Fibroblast of lung (primary cell): ENCODE measurements at places on chromosomes 16 and 17.

- DNase-seq: no peak
Observed at GRCh38 chr16:10665166-10665565, 29.6 kb downstream of the TEKT5 start.

DNA sequence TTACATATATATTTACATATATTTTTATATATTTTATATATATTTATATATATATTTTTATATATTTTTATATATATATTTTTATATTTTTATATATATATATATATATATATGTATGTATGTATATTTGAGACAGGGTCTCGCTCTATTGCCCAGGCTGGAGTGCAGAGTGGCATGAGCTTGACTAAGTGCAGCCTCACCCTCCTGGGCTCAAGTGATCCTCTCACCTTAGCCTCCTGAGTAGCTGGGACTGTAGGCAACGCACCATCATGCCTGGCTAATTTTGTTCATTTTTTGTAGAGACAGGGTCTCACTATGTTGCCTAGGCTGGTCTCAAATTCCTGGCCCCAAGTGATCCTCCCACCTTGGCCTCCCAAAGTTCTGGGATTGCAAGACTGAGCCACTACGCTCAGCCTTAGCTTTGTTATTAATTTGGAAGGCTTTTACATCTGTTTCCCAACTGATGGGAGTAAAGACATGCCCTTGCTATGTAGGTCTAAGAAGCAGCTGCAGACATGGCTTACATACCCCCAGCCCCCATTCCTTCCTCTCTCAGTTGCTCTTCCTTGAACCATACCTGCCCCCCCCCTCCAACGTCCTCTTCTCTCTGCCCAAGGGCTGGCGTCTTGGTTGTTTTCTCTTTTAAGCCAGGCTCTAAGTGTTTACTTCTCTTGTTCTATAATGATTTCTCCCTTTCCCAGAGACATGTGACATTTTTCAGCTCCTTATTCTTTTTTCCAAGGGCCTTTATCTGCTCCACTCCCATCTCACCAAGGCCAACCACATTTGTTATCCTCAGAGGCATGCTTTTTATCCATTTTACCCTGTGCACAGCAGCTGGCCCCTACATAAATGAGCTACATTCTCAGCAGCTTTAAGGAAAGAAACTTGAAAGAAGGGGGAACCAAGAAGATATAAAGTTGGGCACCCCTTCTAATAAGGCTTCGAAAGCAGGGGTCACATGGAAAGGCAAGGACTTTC lies 64.2 kb upstream of the ATF7IP2 start:
- DNase-seq: no peak

GRCh38 chr17:62892061-62892675 lies 73.9 kb upstream of the TANC2 start:
- DNase-seq: peak; percentile 38

DNA sequence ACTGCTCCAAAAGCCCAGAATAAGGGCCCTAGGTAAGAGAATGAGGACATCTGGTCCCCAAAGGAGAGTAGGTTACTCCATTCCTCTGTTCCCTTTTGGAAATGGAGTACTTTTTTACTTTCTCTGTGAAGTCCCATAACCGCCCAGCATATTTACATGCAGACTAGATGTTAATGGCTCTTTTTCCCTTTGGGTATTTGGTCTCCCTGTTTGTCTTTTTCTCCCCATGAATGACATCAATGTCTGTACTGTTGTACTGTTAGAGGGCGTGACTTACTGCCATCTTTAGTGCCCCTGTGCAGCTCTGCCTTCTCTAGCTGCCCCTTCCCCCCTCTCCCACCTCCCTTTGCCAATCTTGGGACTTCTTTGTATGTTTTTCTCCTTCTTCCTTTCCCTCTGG lies 19.0 kb downstream of the GPR179 start:
- DNase-seq: no peak

- DNase-seq: peak; percentile 73
Observed at GRCh38 chr16:57265850-57266530, 18.5 kb downstream of the PLLP start.

GRCh38 chr16:72129976-72130656 lies 36.5 kb downstream of the DHX38 start:
- no peak for DNase-seq

- no peak for DNase-seq
Observed at GRCh38 chr16:57264381-57264780, 19.3 kb downstream of the ARL2BP start.

DNA sequence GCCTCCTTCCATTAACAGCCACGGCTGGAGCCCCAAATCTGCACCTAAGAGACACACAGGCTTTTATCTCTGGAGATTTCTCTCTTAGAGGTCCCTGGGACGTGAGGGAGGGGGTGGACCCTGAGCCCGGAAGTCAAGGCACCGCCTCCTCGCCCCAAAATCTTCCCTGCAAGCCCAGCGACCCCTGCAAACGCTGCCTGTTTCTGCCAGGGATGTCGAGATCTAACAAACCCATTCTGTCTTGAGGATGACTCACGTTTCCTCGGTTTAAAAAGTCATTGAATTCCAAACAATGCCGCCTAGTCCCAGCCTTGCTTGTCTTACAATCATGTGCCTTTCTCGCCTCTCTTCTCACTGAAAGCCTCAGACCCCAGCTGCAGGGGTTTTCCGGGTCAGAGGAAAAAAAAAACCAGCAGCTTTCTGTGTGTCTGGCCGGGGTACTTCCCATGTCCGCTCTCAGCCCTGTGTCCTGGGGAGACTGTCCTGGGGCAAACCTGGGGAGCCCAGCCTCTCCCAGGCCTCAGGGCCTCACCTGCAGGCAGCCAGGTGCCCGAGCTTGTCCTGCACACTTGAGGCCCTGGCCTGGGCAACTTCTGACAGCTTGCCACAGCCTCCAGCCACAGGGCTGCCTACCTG lies 15.4 kb downstream of the ARL2BP start:
- peak; percentile 66 for DNase-seq

GRCh38 chr16:35574454-35575431 lies 2115.3 kb downstream of the TP53TG3F start:
- DNase-seq: no peak

- DNase-seq: no peak
Observed at GRCh38 chr16:12439399-12440227, 364.1 kb downstream of the CPPED1 start.

GRCh38 chr17:80269405-80269807 lies 8.8 kb downstream of the RNF213 start:
- no peak for DNase-seq

GRCh38 chr16:28009586-28010373 lies 53.7 kb downstream of the GSG1L start:
- DNase-seq: no peak

- peak; percentile 22 for DNase-seq
Observed at GRCh38 chr17:51166987-51167931, 1.0 kb downstream of the NME2 start.

GRCh38 chr17:903691-904481 lies 75.7 kb downstream of the NXN start:
- peak; percentile 97 for DNase-seq

- DNase-seq: no peak
Observed at GRCh38 chr17:13228225-13228624, 210.4 kb upstream of the ELAC2 start.

DNA sequence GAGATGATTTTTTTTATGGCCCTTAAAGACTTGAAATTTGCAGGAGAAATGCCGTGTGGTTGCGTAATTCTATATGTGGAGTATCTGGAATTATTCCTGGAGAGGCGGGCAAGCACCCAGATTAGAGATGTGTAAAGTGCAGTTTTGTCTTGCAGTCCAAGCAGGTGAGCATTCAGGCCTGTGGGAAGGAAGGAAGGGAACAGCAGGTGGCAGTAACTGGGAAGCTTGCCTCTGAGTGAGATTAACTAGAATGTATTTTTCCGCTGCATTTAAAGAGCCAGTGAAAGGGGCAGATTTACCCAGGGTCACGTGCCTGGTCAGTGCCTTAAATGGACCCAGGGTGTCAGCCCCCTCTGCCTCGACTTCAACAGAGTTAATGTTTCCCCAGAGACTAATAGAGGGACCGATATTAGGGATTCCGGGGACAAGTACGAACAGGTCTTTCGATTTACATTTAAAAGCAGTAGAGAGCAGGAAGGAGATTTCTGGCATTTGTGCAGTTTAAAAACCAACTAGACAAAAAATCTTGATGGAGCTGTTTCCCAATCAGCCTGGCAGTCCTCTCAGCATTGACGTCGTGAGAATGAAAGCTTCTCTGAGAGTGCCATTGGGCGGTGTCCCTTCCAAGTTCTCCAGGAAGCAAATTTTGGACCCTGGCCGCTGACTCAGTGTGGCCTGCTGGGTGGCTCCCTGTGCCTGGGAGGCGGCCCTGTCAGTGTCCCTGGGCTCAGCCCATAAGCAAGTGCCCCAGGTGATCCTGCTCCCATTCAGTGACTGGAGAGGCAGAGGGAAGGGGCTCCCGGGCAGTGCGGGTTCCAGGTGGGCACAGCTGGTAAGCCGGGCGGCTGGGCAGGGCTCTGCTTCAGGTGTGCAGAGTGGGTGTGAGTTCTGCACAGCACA lies 38.2 kb downstream of the KSR1 start:
- DNase-seq: peak; percentile 57

DNA sequence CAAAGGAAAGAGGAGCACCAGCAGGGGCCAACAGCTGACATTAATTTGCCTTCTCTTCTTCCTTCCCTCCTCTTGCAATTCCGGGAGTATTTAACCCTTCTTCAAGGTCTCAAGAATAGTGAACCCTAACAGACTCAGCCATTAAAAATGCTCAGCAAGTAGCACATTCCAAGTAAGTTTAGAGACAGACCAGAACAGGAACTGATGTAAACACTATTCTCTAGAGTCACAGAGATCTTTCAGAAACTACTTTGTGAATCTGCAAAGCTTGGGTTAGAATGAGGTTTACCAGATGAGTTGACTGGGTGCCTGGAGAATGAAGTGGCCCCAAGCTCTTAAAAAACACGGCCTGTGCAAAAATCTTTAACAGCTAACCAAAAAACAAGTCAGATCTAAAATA lies 50.9 kb downstream of the TEX2 start:
- no peak for DNase-seq

GRCh38 chr16:72302332-72302731 lies 130.4 kb upstream of the PMFBP1 start:
- no peak for DNase-seq

DNA sequence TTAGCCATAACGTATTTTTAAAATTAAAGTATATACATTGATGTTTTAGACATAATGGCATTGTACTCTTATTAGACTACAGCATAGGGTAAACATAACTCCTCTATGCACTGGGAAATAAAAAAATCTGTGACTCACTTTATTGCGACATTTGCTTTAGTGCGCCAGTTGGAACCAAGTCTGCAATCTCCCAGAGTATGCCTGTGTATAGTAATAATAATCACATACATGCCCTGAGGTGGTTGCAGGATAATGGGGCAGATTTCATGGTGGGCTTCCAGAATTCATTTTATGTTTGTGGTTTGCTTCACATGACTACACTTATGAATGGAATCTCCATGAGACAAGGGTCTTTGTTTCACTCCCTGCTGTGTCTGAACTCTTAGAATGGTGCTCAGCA lies 66.9 kb upstream of the N4BP1 start:
- peak; percentile 35 for DNase-seq

GRCh38 chr17:74864866-74865395 lies 5.2 kb upstream of the GRIN2C start:
- peak; percentile 35 for DNase-seq

DNA sequence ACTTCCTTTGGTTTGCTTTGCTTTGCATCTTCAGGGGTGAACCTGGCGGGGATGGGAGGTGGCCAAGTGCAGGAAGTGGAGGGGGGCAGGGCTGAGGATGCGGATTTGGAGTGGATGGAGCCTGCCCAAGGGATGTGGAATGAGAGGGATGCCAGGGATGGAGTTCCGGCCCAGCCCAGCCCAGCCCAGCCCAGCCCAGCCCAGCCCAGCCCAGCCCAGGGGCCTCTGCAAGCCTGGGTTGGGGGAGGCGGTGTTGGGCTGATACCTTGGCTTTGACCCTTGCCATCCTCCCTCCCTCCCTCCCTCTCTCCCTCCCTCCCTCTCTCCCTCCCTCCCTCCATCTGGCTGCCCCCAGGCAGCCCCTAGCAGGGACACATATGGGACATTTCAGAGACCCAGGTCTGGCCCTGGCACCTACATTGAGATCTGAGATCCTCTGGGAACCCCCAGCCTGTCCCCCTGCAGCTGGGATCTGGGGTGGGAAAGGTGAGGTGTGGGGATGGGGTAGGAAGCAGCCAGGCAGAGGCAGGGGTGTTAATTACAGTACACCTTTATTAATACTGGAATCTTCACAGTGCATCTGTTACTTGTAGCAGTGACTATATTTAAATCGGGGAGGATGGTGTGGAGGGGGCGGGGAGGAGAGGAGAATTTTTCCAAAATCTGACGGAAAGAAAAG lies 14.5 kb downstream of the IL34 start:
- no peak for DNase-seq

- no peak for DNase-seq
Observed at GRCh38 chr17:2187758-2188157, 115.8 kb downstream of the SMG6 start.

DNA sequence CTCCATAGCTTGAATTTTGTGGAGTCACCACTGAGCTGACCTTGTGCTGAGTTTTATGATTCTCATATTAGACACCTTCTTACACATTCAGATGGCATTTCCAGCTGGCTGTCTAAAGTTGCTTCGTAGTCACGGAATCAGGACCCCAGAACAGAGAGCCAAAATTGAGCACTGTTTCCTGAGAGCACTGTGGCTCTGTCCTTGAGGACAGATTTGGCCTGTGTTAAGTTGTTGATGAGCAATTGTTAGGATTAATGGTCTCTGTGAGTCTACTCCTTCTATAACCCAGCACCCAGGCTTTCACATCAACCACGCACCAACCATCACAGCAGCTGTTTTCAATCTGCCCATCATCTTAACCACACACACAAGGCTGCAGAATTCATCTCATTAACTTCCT lies 277.5 kb upstream of the HSBP1 start:
- peak; percentile 70 for DNase-seq

DNA sequence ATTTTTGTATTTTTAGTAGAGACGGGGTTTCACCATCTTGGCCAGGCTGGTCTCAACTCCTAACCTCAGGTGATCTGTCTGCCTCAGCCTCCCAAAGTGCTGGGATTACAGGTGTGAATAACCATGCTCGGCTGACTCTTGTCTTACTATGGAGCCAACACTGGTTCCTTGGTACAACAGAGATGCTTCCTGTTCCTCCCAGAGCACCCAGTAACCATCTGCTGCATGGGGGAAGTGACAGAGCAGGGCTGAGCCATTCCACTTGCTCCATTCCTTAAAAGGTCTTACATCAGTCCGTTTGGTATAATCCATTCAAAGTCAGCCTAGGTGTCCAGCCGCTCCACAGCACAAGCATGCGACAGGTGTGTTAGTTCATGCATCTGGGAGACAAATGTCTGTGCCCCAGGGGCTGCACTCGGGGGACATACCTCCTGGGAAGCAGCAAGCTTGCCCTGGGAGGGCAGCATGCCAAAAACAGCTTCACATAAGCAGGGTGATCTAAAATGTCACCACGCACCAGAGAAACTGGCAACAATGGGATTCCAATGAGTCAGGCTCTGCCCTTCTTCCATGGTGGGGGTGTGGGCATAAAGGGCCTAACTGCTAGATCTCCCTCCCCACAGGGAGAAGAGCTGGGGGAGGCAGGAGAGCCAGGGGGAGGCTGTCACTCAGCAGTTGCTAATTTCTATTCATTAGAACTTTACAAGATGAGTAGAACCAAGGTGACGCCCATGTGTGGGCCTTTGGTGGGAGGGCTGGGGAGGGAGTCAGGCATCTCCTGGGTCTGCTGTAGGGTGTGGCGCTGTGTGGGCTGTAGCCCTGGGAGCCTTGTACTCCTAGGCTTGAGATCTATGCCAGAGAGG lies 35.5 kb downstream of the PIPOX start:
- peak; percentile 43 for DNase-seq
